PC-3 (cell line): ENCODE measurements at places on chromosomes 3 and 15.

DNA sequence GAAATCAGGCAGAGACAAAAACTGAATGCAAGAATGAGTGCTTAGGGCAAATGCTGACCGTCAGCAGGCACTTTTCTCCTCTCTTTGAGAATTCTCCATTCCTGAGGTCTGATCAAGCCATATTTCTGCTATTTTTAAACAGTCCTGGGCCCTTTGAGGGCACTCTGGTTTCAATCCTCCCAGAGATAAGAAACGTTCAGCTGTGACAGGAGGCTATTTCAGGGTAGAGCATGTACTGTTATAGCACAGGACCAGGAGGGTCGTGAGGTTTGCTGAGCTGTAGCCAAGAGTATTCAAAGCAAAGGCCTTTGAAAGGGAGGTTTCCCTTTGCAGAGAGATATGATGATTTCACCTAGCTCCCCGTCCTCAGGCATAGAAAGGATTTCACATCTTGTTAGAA is 39.6 kb upstream of the PDZRN3 start:
- DNase-seq = no peak

GRCh38 chr3:15496341-15496664 is 25.2 kb downstream of the COLQ start:
- DNase-seq = no peak

DNA sequence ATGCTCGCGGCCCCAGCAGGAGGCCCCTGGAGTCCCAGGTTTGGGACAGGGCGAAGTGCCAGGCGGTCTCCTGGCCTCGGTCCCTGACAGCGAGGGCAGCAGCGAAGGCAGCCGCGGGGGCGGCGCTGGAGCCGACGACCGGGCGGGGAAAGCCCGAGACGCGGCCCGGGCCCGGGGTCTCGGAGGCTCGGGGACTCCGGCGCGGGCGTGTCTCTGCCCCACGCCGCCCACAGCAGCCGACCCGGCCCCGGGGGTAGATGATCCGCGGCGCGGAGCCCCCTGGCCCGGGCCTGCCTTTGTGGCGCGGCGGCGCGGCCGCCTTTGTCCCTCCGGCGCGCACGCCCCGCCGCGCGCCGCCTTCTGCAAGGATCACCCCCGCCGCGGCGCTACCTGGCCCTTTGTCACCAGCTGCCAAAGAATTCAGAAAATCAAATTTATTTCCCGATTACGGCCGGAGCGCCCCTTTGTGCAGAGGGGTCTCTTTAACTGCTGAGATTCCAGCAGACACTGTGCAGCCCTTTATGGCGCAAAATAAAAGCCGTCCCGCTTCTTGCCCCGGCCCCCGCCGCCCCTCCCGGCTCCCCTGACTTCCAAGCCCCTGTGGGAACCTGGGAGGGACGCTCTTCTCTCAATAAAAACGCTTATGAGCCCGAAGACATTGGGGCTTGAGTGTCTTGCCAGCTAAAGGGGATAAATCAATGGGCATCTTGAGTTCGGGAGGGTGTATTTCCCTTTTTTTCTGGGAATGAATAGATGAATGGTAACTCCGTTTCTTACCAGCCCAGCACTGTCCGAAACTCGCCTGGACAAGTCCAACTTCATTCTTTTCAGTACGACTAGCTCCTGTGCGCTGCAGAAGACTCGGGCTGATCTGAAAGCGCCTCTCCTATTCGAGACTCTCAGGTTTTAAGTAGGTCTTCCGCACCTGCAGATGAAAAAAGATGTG is 68.4 kb downstream of the HES1 start:
- DNase-seq = peak; percentile 18

GRCh38 chr15:39820050-39820602 is 37.5 kb upstream of the FSIP1 start:
- DNase-seq = no peak

DNA sequence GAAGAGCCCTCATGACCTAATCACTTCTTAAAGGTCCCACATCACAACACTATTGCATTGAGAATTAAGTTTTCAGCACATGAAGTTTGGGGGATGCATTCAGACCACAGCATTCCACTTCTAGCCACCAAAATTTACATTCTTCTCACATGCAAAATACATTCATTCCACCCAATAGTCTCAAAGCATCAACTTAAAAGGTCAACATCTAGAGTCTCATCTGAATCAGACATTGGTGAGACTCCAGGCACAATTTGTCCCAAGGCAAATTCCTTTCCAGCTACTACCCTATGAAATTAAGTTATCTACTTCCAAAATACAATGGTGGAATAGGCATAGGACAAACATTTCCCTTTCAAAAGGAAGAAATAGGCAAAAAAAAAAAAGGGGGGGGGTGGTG is 64.9 kb downstream of the PLSCR2 start:
- DNase-seq = peak; percentile 58

GRCh38 chr3:193229851-193230420 is 11.1 kb upstream of the PLAAT1 start:
- DNase-seq = no peak
